Cerebellar nuclear complex (tissue), 1 donor: ENCODE measurements at places on chromosomes 7 and 10.

DNA sequence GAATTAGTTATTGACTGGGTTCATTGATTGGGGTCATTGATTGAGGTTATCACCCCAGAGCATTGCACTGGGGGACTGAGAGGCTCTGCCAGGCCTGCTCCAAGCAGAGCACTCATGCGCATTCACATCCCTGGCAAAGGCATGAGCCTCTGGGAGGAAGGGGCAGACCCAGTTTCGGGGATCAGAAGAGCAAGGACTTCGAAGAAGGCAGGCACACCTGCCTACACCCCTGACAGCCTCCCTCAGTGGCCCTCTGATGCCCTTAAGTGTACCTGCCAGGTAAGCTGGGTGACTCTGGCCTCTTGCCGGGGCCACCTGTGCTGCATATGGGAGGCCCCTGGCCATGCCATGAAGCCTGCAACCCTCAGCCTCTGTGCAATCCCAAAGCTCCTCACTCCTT, 181.1 kb downstream of the PTPN20 start:
- no peak for DNase-seq

GRCh38 chr7:64951250-64951848, 39.5 kb downstream of the ZNF117 start:
- DNase-seq = no peak

DNA sequence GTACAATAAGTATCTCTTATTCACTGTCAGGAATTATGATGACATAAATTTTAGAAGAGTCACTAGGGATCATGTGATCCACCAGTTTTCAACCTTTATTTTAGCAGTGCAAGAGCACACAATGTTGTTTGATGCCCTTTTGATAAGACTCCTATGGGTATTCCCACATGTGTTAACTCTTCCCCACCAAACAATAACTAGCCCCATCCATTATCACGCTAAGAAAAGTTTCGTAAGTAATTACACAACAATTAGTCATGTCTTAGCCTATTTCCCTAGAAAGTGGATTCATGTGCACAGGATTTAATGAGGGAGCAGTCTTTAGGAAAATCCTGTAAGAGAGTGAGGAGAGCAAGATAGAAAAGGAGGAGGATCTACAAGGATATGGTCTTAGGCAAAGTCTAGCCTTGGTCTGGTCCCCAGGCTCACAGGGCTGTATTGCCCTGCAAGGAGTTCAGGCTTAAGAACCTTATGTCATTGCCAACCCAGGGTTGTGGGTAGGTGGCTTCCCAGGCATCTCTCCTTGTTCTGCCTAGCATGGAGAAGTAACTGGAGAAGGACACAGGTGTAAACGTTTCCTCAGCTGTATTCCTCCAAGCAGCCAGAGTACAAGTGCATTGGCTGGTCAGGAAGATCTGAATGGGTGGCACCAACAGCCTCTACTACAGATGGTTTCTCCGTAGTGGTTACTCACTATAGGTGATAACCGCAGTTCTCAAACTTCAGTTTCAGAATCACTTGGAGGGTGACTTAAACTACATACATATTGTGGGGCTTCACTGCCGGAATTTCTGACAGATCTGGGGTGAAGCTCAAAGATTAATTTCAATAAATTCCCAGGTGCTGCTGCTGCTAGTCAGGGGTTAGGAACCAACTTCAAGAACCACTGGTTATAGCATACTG, 574.5 kb downstream of the SUGCT start:
- DNase-seq = no peak

GRCh38 chr7:139936760-139937310, 107.8 kb downstream of the TBXAS1 start:
- no peak for DNase-seq

DNA sequence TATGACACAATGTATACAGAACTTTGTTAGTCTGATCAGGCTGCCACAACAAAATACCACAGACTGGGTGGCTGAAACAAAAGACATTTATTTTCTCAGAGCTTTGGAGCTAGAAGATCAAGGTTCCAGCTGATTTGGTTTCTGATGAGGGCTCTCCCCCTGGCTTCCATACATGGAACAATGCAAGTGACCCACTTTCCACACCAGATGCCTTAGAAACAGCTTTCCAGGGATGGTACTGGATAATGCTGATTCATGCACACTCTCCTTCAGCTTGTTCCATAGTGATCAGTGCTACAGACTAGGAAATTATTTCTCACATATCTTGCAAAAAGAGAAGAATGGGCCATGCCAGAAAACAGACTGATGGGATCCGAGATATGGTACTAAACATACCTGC, 1274.9 kb upstream of the SORCS1 start:
- no peak for DNase-seq

DNA sequence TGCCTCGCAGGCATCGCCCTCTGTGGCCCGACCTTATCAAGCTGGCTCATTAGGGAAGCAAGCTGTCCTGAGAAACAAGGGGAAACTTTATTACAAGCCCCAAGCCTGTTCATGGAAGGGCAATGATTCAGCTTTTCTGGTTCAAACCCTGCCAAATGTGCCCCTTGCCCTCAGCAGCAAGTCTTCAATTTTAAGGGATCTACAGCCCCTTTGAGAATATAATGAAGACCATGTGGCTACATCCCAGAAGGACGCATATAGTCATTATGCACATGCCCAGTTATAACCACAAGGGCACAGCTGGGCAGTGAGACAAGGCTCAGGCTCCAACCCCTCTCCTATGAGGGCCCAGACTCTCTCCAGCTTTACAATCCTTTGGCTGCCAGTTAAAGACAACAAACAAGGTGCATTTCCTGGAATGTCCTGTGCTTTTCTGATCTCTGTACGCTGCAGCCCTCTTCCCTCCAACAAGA, 56.7 kb downstream of the DDC start:
- DNase-seq = no peak

DNA sequence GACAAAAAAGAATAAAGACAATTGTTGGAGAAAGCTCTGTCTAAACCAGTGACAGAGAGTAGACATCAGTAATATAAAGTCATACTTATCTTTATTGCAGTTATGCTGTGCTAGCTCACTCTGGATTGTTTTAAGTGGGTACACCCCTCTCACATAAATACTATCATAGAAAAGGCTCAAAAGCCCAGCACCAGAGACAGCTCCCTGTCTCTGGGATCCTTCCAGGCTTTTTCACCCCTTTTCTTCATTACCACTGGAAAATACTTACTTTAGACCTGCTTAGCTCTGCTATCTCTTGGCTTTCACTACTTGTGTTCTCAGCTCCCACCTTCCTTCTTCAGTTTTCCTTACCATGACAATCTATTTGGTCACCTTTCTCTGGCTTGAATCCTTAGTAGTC, 259.1 kb upstream of the MINDY3 start:
- DNase-seq = no peak

DNA sequence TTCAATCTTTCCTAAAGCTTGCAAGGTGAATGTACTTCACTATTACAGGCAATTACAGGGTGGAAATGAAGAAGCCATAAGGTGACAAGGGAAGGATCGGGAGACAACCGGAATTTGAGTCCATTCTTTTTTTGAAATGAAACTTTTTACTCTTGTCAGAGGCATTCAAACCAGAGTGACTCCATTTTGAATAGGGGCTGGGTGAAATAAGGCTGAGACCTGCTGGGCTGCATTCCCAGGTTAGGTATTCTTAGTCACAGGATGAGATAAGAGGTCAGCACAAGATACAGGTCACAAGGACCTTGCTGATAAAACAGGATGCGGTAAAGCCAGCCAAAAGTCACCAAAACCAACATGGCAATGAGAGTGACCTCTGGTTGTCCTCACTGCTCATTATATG, 363.3 kb downstream of the TYW1 start:
- DNase-seq = no peak

GRCh38 chr7:131547589-131547988, 8.8 kb downstream of the PODXL start:
- DNase-seq = no peak

GRCh38 chr10:22850541-22850940, 77.3 kb upstream of the ARMC3 start:
- no peak for DNase-seq
